ENCODE measurements at places on chromosomes 4 and X.

- DNase-seq: no peak
These were observed 833.5 kb upstream of the ADGRL3 start for GRCh38 chr4:60366661-60367060.

DNA sequence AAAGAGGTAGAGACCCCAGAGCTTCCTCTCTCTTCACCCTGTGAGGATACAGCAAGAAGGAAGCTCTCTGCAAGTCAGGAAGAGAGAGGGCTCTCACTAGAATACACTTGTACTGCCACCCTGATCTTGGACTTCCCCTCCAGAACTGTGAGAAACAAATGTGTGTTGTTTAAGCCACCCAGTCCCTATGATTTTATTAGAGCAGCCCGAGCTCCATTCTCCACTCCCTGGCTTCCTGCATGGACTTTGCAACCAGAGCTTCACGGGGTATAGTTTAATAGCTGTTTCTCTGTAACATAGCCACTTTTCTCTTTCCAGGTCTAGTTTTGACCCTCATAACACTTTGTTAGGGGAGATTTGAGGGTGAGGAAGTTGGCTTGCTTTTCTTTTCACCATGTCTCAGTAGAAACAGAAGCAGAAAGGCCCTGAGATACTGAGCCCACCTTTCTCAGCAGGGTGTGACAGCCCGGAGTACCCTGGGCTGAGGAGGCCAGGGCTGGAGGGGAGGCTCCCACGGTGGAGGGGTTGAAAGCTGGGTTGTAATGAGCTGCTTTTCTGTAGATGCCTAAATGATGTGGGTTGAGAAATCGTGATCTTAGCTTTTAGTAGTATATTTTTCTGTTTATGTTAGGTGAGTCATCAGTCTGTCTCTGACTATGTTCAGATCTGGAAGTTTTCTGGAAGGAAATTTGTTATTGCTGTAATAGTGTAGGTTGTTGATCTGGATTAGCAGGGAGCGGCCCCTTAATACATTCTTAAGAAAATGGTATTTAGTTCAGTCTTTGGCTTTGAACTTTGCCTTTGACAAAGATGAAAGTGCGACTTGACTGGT lies 118.6 kb downstream of the PTTG2 start:
- DNase-seq: no peak

DNA sequence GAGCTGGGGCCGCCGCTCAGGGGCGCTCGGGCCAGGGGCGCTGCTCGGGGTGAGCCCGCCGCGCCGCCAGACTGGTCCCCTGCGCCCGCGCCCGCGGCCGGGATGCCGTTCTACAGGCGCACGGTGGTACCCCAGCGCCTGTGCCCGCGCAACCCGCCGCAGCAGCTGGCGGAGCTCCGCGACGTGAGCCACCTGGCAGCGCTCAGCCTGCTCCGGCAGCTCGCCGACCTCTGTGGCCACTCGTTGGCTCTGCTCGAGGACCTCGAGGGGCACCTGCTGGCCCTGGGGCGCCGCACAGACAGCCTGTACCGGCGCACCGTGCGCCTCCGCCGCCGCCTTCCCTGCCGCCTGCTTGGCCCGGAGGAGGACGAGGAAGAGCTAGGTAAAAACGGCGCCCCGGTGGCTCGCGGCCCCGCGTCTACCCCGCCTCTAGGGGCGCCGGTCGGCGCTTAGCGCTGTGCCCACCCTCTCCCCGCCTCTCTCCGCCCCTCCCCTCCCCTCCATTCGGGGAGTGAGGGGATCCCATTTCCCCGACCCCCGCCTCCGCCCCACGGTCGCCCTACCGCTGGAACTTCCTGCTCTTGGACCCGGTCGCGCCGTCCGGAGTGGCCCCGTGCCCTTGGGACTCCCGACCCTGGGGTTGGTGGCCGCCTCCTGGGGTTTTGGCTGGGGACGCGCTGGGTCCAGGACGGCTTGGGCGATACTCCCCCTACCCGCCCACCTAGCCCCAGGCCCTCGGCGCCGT lies 513 bp downstream of the NHSL2 start:
- no peak for DNase-seq

GRCh38 chrX:2584251-2585157 lies 83.7 kb upstream of the DHRSX start:
- no peak for DNase-seq

GRCh38 chr4:71785959-71786358 lies 2.1 kb upstream of the GC start:
- no peak for DNase-seq

- no peak for DNase-seq
These were observed 801.0 kb upstream of the IGFBP7 start for GRCh38 chr4:57911203-57911602.

- DNase-seq: no peak
These were observed 462.4 kb downstream of the TLL1 start for GRCh38 chr4:166335256-166335938.
